HFFc6 (cell line): ENCODE measurements at places on chromosomes 6 and 20.

DNA sequence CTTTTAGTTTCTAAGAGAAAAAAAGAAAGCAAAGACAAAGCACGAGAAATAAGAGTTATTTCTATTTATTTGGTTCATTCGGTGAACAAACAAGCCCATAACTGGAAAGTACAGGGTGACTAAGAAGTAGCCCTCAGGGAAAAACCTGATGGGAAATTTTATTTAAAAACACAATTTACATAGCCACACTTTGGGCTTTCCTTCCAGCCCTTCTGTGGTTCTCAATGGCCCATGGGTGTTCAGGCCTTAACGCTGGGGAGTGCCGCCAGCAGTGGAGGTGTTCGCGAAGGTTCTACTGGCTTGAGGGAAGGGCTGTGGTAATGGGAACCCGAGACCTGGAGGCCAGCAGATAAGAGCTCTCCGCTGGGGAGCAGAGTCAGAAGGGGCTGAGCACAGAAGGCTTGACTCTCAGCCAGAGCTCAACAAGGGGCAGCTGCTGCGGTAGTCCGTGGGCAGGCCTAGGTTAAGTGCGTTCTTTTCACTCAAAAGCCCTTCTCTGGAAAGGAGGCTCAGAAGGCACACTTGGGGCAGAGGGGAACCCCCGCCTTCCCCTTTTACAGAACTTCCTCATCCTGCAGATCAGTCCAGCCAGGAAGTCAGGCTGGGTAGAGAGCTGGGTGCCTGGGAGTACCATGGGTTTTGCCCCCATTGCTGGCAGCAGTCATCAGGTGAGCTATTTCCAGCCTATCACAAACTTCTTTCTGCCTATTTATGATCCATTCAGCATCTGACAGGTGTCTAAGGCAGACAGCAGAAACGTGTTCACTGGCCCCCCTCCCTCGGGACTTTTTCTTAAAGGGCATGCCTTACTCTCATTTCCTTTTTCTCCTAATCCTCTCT, 8.8 kb upstream of the CD83 start:
- DNase-seq = no peak

- DNase-seq = no peak
These were observed 103.4 kb upstream of the RALGAPA2 start for GRCh38 chr20:20815711-20816455.

- no peak for DNase-seq
These were observed 61.2 kb downstream of the ZFP64 start for GRCh38 chr20:52130406-52130805.

DNA sequence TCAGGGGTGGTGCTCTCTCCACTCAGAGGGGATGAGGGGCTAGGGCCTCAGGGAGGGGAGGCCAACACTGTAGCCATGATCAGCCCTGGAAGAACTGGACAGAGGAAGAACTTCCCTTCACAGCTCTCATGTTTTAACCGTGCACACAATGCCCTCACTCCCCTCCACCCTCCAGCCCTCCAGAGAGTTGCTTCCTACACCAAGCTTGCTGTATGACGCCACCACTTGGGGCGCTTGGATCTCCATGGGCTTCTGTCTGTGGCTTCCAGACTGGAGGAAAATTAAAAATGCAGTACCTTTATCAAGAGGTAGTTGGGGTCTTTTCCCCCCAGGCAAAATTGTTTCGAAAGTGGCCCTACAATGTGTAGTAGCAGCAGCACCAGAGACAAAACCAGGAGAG, 48.4 kb downstream of the ARHGAP40 start:
- DNase-seq = no peak

DNA sequence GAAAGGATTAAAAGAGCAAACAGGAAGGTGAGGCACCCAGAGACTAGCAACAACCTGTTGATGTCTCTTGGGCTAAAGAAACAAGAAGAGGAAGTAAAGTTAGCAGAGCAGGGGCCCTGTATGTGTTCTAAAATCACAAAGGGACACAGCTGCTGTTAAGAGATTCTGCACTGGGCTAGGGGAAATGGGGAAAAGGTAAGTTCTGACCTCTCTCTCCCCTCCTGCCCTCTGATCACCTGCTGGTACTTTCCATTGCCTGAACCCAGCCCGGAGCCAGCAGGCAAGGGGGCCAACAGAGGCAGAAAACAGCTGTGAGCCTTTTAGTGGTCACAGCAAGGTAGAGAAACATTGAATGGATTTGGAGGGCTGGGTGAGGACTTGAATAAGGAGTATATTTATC, 13.5 kb upstream of the CNR1 start:
- no peak for DNase-seq

DNA sequence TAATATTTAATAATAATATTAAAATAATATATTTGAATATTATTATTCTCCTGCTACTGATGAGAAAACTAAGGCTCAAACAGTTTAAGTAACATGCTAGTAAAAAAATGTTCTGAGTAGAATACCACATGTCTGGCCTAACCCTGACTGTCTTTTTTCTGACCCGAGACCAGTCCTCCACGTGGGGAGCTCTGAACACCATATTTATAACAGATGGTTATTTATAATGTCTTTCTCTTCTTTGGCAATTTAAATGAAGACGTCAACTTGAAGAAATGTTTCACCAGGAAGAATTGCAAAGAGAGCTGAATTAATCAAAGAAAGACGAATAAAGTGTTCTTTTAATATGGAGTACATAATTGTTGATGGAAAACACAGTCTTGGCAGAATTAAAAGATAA, 82.0 kb downstream of the SLC22A3 start:
- no peak for DNase-seq

DNA sequence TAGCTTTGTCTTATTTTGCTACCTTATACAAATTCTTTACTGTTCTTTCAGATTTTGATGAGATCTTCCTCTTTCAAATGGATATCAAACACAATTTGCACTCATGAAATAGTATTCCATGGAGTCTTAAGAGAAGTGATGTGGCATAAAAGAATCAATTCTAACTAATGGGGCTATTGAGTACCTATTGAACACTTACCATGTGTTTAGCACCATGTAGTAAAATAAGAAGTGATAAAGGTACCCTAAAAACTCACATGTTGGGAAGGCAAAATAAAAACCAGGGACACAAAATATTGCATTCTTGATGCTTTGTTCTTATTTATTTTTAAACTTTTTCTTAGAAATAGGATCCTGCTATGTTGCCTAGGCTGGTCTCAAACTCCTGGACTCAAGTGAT, 56.2 kb downstream of the KIF13A start:
- DNase-seq = no peak

DNA sequence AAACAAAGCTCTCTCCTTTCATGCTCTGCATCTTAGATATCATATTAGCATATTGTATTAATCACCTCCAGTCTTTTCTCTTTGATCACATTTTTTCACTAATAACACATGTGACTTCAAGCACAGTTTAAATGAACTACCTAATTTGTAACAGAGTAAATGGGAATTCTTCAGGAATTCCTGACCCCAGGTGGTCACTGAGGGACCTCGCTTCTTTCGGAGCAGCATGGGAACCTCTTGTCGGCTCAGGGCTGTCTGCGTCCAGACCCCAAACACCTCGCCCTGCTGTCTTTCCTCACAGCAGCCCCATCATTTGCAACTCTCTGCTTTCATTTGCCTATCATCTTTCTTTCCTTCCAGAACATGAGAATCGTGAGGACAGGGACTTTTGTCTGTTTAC, 103.5 kb downstream of the DACT2 start:
- DNase-seq = no peak

DNA sequence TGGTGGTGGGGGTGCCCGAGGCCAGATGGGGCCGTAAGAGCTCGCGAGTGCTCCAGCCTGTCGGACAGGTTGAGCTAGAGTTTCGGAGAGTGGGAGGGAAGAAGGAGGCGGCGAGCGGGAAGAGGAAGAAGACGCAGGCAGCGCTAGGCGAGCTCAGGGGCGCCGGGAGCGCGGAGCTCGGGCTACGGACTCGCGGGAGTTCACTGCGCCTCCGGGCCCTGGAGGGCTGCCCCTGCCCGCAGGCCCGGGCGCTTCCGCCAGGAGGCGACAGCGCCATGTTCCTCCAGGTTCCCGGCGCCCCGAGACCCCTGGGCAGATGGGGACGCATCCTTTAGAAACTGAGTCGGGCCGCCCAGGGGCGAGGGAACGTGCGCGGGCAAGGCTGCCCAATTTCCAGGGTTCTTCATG, 984 bp downstream of the TFAP2C start:
- peak; percentile 78 for DNase-seq

DNA sequence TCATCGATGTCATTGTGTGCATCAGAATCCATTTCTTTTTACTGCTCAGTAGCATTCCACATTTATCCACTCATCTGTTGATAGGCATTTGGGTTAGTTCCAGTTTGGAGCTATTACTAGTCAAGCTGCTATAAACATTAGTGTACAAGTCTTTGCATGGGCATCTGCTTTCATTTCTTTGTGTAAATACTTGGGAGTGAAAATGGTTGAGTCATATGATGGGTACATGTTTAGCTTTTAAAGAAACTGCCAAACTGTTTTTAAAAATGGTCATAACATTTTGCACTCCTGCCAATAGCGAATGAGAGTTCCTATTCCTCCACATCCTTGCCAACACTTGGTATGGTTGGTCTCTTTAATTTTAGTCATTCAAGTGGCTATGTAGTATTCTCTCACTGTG, 21.2 kb upstream of the SLC22A2 start:
- DNase-seq = no peak

DNA sequence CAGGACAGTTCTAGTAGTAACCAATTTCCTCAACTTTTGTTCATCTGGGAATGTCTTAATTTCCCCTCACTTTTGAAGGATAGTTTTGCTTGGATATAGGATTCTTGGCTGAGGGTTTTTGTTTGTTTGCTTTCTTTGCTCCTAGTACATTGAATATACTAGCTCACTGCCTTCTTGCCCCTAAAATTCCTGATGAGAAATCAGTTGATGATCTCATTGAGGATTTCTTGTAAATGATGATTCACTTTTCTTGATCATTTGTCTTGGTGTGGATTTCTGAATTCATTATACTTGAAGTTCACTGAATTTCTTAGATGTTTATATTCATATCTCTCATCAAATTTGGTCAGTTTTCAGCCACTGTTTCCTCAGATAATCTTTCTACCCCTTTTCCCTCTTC, 49.1 kb upstream of the PRDM1 start:
- peak; percentile 63 for DNase-seq

GRCh38 chr20:21355981-21356380, 41.3 kb downstream of the NKX2-4 start:
- DNase-seq = no peak

- no peak for DNase-seq
These were observed 86.3 kb upstream of the PMEPA1 start for GRCh38 chr20:57795977-57796560.
